GM12892 (cell line): ENCODE measurements at places on chromosomes 16 and 17.
A peak's percentile ranks its signal among the peaks of the same experiment; 100 is the strongest.

GRCh38 chr17:6910987-6911603, 79.6 kb upstream of the TEKT1 start:
- DNase-seq, result no peak

- DNase-seq, result no peak
Measured at GRCh38 chr16:67749436-67750078, 30.4 kb upstream of the GFOD2 start.

DNA sequence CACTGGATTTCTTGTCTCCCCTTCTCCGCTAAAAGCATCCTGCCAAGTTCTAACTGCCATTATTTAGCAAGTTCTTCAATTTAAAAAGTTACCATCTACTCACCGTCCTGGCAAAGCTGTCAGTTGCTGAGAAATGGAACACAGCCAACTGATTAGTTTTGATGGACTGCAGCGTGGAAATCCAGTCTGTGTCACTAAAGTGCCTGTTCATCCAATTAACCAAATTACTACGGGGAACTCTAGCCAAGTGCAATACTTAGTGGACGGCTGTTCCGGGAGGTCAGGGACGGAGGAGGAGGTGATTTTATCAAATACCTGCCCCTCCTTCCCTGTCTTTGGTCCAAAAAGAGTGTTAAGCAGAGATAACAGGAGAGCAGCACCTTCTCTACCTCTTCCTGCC, 260.7 kb downstream of the MAF start:
- DNase-seq, result no peak

DNA sequence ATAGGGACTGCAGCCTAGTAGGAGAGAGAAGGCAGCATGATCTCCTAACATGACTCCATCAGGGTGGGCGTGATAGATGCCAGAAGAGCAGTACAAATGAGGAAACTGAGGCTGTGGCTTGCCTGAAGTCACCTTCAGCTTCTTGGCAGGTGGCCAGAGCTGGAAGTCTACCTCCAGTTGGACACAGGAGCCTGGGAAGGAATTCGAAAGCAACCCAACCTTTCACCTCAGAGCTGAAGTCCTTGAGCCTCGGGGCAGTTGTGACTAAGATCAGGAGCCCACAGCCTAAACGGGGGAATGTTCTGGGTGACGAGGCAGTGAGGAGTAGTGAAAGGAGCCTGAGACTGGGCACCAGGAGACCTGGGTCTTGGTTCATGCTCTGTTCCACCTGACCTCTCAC, 9.4 kb upstream of the SLC52A1 start:
- no peak for DNase-seq

- peak; percentile 77 for DNase-seq
Measured at GRCh38 chr17:55264645-55265298, at the start of gene HLF. TSS of gene HLF (plus strand) at chr17:55264960. CDS start at chr17:55265485, 525 bp downstream.

- no peak for DNase-seq
Measured at GRCh38 chr16:66420396-66420795, 6.7 kb upstream of the BEAN1 start.

- DNase-seq, result peak; percentile 89
Measured at GRCh38 chr17:7851438-7852261, 3.2 kb upstream of the TMEM88 start.

- no peak for DNase-seq
Measured at GRCh38 chr17:60832151-60832585, 154.5 kb downstream of the BCAS3 start.

- DNase-seq, result no peak
Measured at GRCh38 chr17:69388822-69389442, 25.6 kb upstream of the MAP2K6 start.

DNA sequence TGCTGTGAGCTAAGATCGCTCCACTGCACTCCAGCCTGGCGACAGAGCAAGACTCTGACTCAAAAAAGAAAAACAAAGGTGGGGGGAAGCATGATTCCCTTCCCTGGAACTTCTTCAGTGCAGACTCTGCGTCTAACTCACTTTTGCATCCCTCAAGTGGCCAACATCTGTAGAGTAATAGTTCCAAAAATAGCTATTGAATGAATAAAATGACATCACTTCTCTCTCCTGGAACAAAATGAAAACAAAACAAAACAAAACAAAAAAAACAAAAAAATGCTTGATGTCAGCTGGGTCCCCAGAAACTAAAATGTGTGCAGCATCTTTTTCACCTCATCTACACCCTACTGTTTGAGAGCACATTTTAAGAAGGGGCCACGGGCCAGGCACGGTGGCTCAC, 197.7 kb upstream of the NOG start:
- no peak for DNase-seq

- DNase-seq, result no peak
Measured at GRCh38 chr17:72618001-72618509, 474.4 kb downstream of the SLC39A11 start.

GRCh38 chr17:64648234-64648633, 13.9 kb downstream of the SMURF2 start:
- no peak for DNase-seq

- DNase-seq, result no peak
Measured at GRCh38 chr17:44927696-44928095, 12.4 kb upstream of the GFAP start.

DNA sequence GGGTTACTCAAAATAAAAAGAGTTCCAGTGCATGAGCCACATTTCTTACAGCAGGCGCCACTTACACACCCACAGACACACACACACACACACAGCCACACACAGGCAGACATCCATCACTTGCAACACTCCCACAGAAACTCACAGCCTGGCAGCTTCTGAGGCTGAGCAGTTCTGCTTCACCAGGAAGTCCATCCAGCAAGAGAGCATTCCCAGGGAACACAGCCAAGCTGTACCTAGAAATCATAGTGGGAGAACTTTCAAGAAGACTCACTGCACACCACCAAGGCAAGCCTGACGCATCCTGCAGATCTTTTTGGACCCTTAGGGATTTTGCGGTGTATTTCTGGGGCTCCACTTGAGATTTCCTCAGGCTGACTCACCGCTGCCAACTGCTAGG, 140.9 kb upstream of the WSB1 start:
- no peak for DNase-seq

DNA sequence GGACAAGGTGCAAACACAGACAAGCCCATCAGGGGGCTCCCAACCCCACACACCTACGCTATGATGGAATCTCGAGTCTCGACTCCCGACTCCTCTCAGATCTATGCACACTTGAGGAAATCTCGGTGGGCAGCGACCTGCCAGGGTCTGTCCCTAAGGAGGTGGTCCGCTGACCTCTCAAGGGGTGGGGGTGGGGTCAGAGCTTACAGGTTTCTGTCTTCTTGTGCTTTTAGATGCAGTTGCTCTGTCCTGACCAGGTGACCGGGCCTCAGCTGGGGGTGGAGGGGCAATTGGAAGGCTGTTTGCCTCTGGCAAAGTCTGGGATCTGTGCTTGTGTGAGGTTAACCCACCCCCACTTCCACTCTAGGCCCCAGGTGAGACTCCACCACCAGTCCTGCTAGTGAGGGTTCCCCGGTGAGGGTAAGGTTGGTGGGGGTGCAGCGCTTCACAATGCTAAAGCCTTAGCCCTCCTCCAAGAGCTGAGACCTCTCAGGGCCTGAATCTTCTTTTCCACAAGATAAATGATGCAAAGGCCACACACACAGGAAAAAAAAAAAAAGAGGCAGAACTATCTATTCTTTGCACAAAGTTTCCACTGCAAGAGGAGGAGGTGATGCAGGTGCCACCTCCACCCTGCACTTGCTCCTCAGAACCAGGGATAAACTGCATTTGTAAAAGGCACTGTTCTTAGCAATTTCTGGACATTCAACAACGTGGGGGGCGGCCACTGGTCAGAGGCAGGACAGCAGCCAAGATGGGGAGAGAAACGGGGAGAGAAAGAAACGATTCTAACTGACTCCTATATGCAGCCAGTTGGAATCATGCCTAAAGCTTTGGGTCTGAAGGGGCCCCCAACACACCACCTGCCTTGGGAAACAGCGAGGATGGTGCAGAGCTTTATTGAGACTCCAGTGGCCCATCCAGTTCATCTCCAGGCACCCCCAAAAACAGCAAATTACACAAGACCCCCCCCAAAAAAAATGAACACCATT, 4.1 kb downstream of the CISD3 start:
- no peak for DNase-seq

DNA sequence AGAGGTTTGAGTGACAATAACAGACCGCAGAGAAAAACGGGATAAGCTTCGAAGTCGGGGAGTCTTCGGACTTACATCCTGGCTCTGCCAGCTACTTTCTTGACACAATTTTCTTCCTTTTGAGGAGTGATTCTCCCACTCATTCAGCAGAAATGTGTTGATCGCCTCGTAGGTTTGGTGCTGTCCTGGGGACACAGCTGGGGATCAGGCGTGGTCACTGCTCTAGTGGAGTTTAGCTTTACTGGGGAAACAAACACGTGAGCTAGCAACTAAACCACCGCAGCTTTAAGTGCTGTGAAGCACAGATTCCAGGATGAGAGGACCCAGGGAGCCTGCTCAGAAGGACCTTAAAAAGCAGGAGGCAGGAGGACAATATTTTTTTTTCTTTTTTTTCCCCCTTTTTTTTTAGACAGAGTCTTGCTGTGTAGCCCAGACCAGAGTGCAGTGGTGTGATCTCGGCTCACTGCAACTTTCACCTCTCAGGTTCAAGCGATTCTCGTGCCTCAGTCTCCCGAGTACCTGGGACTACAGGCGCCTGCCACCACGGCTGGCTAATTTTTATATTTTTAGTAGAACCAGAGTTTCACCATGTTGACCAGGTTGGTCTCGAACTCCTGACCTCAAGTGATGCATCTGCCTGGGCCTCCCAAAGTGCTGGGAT, 858 bp downstream of the NUBP1 start:
- DNase-seq, result no peak

DNA sequence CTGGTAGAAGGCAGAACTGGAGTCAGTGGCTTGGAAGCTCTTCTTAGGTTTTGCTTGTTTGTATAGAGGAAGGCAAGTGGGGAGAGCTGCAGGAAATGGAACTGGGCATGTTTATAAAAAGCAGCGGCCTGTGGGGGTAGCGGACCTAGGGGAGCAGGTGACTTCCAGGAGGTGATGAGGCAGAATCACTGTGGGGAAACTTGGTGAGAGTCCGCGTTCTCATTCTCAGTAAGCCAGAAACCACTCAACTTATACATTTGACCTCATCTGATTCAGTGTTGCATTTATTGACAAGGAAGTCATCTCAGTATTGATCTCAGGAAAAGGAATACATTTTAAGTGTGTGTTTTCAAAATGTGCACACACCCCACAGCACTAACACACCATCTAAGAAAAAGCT, 299.8 kb downstream of the CNTNAP4 start:
- DNase-seq, result peak; percentile 9

DNA sequence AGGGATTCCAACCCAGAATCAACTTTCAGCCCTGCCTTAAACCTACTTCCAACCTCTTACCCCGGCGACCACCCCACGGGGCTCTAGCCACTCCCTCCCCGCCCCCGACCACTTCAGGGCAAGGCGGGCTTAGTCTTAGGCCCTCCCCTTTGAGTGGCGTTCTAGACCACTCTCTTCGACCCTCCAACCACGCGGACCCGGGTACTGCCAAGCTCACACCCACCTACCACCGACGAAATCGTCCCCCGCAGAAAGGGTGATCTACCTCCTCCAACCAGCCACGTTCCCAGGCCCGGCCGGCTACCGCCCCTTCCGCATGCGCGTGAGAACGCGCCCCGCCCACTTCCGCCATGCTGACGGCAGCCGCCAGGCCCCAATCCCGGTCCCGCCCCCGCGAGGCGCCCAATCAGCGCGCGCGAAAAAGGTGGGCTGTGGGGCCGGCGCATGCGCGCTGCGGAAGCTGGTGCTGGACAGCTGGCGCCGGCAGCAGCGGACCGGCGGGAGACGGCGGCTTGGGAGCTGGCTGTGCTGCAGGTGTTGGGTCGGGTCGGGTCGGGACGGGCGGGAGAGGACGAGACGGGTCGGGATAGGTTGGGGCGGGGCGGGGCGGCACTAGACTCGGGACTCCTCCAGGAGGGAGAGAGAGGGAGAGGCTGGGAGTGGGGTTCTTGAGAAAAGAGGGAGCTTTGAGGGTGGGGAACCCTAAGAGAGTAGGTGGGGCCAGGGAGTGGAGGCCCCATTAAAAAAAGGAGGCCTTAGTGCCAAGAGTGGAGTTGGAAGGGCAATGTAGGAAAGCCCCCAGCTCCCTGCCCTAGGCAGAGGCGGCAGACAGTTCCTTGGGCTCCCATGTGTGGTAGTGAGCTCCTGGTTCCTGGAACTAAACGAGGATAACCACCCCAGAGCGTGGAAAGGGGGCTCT, at the start of gene NAT9:
NAT9 (minus strand) TSS at position 302 of the 919 bp plus-strand sequence. CDS start 647 bp downstream, outside the sequence.
- peak; percentile 100 for DNase-seq

DNA sequence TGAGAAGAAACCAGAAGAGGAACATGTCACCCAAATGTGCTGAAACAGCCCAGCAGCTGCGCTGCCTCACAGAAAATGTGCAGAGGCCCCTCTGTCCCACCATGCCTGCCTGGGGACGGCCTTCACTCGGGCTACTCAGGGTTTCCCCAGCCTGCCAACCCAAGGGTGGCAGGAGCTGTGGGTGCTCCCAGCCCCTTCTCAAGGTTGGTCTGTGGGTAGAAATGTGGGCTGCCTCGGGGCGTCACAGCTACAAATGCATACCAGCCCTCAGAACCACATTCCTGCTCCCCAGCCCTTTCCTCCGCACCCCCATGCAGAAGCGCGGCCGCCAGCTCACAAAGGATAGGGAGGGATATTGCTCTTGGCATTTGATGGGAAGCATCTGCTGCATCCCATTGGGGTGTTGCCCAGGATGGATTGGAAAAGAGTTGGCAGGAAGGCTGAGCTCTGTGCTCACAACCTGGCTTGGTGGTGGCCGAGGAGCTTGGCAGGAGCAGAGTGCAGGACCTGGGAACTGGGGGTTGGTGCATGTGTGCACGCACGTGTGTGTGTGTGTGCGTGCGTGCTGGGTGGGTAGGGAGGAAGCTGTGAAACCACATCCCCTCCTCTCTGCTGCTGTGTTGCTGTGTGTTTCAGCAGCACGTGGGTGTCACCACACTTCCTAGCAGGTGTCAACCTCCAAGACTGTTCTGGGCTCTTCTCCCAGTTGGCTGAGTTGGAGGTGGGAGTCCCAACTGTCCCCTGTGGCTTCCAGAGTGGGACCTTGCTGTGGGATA, 304.4 kb downstream of the SEC14L1 start:
- peak; percentile 72 for DNase-seq

- DNase-seq, result no peak
Measured at GRCh38 chr17:8822401-8823035, 23.4 kb upstream of the MFSD6L start.

DNA sequence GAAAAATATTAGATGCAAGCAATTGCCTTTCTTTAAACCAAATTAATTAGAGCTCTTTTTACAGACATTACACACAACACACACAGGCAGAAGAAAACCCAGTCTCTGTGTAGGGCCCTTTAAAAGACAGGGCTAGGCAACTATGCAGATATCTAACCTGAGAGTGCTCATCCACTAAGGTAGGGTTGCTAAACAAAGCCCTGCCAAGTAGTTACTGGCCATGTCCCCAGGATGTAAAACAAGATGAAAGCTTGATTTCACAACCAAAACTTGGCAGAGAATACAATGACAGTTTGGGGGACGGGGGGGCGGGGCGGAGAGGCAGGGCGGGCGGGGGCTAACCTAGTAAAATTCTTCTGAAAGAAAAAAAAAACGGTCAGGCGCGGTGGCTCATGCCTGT, 669.0 kb upstream of the CA10 start:
- DNase-seq, result no peak
